ENCODE measurements at places on chromosomes 12 and 14.

- DNase-seq, result no peak
These were observed 9.3 kb upstream of the ESPL1 start for GRCh38 chr12:53258541-53259539.

GRCh38 chr12:123288751-123289346, 17.2 kb upstream of the CDK2AP1 start:
- DNase-seq, result no peak

DNA sequence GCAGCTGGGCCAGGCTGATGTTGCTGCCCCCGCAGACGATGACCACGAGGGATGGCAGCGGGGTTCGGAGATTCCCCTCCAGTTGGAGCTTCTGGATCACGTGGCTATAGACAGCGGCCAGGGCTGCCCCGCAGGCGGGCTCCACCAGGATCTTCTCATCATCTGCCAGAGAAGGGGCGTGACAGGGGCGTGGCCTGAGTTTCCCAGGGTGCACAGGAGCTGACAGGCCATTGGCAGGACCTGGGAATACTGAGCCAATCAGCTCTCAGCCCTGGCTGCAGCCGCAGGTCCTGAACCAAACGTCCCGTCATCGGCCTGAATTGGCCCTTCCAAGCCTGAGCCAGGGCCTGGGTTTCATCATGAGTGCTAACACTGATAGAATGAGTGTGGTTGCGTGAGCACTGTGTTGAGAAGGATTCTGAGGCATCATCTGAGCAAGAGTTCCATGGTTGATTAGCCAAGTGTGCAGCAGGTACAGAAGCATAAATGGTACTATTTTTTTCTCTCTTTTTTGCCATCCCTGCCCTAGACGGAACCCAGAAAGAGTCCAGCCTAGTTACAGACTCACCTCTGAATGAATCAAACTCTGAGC, 10.6 kb downstream of the SDS start:
- DNase-seq, result no peak

DNA sequence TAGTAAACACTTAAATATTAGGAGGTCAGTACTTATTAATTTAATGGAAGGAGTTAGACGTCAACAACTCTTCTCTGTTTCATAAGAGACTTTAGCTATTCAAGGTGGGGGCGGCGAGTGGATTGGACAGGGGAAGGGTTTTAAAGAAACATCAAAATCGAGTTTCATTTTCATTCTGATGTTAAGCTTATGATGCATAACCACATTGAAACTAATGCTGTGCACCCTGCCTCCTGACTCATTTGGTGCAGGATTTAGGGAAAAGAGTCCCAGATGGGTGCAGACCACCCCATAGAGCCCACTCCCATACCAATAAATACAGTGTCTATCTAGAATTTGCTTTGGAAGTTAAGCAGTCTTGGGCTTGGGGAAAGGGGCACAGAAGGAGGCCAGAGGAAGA, 7.4 kb downstream of the ZBTB39 start:
- no peak for DNase-seq

DNA sequence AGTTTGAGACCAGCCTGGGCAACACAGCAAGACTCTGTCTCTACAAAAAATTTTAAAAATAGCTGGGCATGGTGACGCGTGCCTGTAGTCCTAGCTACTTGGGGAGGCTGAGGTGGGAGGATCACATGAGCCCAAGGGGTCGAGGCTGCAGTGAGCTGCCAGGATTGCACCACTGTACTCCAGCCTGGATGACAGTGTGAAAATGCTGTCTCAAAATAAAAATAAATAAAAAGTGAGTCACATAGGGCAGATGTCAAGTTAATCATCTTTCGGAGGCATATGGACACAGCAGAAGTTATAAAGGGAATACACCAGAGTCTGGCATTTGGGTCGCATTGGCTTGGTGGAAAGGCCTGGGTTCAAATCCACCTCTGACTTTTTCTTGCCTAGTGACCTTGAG, 92.7 kb downstream of the PHETA1 start:
- no peak for DNase-seq

- DNase-seq, result peak; percentile 69
These were observed 11.7 kb downstream of the TPCN1 start for GRCh38 chr12:113232840-113233585.

- DNase-seq, result no peak
These were observed 82.3 kb downstream of the PLEKHG3 start for GRCh38 chr14:64786296-64787149.

GRCh38 chr14:43786066-43786762, 720.9 kb downstream of the FSCB start:
- no peak for DNase-seq

- no peak for DNase-seq
These were observed 34.7 kb upstream of the ADAMTS20 start for GRCh38 chr12:43586646-43587245.

DNA sequence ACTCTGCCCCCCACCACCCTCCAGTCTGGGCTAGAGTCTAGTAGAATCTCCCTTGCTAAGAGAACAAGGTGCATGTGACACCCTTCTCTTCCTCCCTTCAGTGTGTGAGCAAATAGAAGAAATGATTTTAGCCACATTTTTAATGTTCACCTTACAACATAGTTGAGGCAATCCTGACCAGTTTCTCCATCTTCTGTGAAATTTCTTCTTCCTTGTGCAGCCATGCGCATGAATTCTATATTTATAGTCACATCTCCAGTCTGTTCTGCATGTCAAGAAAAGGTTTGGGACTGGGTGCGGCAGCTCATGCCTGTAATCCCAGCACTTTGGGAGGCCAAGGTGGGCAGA, 9.5 kb upstream of the LTA4H start:
- DNase-seq, result no peak

DNA sequence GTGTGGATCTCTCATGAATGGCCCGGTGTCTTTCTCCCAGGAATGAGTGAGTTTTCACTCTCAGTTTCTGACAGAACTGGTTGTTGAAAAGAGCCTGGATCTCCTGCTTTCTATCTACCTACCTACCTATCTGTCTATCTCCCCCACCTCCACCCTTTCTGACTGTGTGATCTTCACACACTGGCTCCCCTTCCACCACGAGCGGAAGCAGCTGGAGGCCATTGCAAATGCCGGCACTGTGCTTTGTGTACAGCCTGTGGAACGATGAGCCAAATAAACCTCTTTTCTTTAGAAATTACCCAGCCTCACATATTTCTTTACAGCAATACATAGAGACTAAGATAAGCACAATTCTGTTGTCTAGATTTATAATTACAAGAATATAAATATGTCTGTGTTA, 7.2 kb downstream of the GSKIP start:
- no peak for DNase-seq

DNA sequence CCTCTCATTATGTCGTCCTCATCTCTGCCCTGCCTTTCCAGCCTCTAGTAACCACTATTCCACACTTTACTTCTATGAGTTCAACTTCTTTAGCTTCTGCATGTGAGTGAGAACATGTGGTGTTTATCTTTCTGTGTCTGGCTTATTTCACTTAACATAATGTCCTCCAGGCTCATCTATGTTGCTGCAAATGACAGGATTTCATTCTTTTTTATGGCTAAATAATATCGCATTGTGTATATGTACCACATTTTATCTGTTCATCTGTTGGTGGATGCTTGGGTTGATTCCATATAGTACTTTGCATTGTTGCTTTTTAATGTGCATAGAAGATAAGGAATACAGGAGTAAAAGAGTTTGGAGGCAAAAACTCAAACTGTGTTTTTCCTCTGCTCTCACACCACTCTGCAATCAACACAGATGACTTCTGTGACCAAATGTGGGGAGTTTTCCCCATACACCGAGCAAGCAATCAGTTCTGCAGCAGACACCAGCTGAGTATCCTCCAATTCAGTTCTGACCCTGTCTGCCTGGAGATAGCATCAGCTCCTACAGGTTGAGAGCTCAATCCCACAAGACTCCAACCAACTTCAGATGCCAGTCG, 24.6 kb upstream of the FLVCR2 start:
- DNase-seq, result no peak

DNA sequence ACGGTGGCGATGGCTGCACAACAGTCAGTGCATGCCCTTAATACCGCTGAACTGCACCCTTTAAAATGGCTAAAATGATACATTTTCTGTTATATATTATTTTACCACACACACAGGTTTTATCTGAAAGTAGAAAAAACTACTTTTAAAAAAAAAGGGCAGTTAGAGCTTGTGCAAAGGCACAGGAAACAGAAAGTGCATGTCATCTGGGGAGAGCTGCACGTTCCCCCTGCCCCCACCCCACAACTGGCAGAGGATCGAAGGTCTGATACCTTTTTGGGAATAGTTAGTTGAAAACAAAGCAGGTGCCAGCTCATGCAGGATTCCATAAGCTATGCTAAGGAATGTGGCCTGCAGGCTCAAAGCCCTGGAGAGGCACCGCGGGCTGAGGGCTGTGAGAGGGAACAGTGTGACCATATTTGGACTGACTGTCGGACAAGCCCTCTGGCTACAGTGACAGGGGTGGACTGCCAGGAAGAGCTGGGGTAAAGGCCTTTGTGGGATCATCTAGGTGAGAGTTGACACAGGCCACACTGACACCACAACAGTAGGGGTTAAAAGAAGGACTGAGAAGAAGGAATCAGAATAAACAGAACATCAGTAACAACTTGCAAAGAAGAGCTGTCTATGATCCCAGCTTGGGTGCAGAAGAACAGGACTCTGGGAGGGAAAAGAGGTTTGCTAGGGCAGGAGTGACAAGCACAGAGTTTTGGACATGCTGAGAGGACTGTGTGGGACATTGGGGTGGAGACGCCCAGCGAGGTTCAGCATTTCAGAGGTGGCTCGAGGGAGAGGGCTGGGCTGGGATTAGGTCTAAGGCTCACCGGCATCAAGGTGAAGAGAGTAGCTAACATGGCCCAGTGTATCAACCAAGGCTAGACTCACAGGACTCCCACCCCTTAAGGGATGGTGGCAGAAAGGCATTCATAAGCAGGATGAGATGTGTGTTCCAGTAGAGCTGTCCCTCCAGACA, 54.6 kb downstream of the ACTN1 start:
- DNase-seq, result no peak

- no peak for DNase-seq
These were observed 6.8 kb upstream of the LHX5 start for GRCh38 chr12:113478351-113479011.

DNA sequence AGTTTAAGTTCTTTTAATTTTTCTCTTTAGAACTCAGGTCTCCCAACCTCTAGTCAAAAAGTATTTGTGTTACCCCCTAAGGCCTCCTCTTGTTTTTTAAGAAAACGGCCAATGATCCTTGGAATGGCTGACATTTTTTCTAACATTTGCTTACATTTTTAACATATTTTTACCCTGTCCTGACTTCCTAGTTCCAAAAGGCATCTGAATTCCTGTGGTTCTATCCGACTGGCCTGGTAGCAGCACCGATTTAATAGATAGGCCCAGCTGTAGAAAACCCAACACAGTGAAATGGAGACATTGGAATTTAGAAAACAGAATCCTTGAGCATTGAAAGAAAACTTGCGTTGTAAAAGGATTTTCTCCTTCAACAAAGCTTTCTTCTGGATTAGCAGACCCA, 134.7 kb upstream of the GSC start:
- no peak for DNase-seq

- DNase-seq, result no peak
These were observed 417.6 kb downstream of the NOVA1 start for GRCh38 chr14:26180221-26180620.

DNA sequence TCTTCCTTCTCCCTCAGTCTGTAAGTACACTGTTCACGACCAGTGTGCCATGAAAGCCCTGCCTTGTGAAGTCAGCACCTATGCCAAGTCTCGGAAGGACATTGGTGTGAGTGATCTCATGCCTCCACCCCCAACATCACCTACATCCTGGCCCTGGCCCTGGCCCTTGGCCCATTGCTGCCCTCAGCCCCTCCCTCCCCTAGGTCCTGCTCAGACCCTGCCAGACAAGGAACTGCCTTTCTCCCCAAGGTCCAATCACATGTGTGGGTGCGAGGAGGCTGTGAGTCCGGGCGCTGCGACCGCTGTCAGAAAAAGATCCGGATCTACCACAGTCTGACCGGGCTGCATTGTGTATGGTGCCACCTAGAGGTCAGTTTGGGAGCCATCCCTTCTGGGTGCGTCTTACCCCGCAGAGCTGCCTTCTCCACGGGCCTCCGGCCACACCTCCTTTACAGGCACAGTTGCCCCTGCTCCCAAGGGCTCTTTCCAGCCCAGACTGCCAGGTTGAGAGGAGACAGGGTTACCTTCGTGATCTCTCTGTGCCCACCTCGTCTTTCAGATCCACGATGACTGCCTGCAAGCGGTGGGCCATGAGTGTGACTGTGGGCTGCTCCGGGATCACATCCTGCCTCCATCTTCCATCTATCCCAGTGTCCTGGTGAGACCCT, 9.2 kb downstream of the DGKA start:
- peak; percentile 79 for DNase-seq

DNA sequence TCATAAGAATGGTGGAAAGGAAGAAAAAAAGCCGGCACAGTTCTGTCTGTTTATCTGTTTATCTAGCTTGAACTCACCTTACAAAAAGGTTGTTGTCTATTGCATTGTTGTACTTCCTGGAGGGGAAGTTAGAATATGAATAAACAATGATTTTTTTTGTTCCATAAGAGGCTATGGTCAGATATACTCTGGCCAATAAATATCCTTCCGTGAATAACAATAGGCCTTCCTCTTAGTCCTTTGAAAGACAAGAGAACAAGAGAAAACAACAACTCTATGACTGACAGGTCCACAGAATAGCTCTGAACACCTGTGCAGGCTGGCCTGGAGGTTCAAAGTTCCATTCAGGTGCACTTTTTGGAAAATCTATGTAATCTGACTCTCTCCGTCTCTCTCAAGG, 192.8 kb upstream of the KRR1 start:
- DNase-seq, result no peak

DNA sequence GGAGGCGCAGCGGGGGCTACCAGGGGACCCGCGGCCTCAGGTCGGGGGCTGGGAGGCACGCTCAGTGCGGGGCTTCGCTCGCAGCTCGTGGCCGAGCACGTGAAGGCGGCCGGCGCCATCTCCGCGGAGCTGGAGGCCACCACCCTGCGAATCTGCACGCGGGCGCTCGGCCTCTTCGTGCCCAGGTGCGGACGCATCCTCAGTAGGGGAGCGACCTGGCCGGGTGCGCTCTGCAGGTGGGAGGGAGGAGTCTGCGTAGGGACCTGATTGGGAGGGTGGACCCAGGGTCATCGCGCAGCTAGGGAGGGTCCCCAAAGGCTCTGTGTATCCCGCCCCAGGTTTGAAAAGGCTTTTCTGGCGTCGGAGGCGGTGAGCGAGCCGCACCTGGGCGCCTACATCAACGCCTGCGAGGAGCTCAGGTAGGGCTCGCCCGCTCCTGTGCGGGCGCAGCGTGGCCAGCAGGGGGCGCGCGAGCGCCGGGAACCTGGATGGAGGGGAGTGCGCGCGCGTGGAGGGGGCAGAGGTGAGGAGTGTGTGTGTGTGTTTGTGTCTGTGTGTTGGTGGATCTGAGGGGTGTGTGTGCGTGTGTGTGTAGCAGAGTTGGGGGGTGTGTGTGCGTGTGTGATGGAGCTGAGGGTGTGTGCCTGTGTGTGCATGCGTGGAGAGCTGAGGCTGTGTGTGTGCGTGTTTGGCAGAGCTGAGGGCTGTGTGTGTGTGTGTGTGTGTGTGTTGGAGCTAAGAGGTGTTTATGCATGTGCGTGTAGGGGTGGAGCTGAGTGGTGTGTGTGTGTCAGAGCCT, 10.3 kb downstream of the EXOC3L4 start:
- DNase-seq, result peak; percentile 62

- no peak for DNase-seq
These were observed 72.7 kb downstream of the TPH2 start for GRCh38 chr12:72011374-72011773.

All from central memory CD4-positive, alpha-beta T cell (primary cell).